Activated CD4-positive, alpha-beta T cell treated with anti-CD3 and anti-CD28 coated beads for 24 hours (primary cell): ENCODE measurements at places on chromosomes 7 and 10.

GRCh38 chr10:97333601-97334369 lies 744 bp downstream of the FRAT2 start:
- DNase-seq, result no peak

DNA sequence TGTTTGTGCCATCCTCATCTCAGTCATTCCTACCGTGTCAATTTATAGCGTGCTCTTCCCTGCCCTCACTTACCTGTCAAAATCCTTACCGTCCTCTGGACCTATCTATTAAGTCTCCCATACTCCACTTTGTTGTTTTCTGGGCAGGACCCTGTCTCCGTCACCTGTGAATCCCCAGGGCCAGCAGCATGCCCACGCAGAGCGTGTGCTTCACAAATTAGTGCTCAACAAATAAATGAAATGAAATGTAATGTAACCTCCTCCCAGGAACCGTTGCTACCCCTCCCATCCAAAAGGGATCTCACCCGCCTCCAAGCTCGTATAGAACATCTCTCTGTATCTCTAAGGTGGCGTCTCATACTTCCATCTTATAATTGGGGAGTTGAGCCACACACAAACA lies 589.9 kb upstream of the MGMT start:
- no peak for DNase-seq

GRCh38 chr10:29861811-29862505 lies 197.4 kb downstream of the JCAD start:
- DNase-seq, result no peak

- no peak for DNase-seq
Measured at GRCh38 chr10:26994743-26995142, 105.6 kb downstream of the ANKRD26 start.

DNA sequence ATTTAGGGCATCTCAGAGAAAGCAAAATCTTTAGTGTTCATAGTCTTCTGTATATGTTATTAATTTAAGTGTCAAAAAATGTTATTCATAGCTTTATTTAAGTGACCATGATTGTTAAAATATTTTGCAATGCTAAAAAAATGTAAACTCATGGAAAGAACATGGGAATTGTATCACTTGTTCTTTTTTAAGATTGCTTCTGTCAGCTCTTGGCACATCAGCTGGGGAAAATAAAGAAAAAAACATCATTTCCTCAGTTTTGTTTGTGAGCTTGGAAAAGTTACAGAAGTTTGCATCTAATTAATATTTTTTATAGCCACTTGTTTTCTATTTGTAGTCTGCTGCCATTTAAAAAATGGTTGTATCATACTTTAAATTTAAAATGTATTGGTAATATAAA lies 285.9 kb upstream of the CSTF2T start:
- no peak for DNase-seq

DNA sequence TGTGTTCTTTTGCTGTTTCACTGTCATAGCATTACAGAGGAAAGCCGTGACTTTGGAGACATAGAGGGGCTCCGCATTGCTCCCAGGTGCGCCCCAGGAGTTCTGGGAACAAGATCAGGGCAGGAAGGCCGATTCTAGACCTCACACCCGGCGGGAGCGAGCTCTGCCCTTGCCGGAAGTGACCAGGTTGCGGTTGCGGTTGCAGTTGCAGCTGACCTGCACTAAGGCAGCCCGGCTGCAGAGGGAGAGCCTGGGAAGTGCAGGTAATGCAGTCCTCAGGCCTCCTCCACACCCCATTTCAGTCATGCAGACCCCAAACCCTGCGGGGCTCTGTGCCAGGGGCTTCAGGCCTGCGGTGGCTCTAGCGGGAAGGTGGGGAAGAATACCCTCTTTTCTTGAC lies 130.0 kb upstream of the LANCL2 start:
- DNase-seq, result no peak

DNA sequence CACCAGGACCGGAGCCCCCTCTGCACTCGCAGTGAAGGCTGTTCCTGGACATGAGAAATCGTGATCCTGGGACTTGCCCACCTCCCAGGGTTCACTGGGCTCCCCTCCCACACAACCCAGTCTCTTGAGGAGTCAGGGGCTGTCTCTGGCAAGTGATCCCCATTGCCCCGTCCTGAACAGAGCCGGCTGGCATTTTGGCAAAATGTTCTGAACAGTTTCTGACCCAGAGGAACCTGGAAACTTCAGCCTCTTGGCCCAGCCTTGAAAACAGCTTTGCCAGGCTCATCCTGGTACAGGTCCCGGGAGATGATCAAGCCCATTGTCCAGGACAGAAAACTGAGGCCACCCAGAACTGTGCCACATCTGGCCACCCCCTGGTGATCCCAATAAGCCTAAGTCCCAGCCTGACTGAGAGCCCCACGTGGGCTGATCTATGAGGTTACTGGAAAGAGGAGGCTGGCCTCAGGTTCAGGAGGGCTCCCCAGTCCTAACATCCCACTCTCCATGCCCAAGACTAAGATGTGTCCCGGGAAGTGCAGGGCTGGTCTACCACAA lies 115.7 kb downstream of the OAT start:
- no peak for DNase-seq

DNA sequence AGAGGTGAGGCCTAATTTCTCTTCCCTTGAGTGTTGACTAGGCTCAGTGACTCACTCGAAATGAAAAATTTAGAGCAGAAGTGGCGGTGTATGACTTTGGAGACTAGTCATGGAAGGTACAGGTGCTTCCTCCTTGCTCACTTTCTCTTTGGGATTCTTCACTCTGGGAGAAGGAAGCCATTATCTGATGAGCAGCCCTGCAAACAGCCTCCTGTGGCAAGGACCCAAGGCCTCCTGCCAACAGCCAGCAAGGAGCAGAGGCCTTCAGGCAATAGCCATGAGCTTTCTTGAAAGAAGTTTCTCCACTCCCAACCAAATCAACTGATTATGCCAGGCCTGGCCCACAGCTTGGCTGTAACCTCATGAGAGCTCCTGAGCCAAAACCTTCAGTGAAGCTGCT lies 369.6 kb upstream of the VWC2 start:
- DNase-seq, result no peak

GRCh38 chr7:155653803-155654202 lies 9.3 kb downstream of the RBM33 start:
- DNase-seq, result no peak

DNA sequence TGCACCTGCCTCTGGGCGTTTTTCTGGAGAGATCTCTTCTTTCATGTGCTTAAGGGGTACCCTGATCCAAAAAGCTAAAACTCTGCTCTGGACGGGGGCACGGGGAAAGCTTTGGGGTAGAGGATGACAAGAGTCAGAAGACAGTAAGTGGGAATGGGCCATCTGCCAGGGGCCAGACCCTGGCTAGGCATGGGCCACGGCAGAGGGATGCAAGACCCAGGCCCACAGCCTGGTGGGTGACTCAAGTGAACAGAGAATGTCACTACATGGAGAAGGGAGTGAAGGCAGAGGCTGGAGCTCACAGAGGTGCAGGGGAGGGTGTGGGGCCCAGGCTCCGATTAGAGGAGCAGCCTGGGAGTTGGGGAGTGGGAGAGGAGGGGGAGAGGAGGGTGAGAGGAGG lies 15.3 kb downstream of the FLNC start:
- DNase-seq, result no peak

DNA sequence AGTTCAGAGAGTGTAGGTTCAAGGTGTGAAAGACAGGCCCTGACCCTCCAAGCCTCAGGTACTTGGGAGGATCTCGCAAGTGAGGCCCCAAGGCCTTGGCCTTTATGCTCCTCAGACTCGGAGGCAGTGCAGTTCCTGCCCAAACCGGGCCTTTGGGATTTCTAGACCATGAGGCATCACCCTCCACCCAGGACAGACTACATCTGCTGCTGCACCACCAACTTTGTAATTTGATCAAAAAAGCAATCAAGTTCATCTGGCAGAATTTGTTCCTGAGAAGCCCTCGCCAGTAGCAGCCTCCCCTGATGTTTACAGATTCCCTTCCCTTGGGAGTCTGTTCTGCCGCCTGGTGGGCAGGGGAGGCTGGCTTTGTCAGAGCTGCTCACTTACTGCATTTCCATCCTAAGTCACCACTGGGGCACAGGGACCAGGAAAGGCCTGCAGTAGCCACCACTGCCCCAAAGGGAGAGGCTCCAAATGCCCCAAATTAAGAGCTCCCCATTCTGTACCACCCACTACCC lies 2.1 kb downstream of the CAMK2G start:
- no peak for DNase-seq

DNA sequence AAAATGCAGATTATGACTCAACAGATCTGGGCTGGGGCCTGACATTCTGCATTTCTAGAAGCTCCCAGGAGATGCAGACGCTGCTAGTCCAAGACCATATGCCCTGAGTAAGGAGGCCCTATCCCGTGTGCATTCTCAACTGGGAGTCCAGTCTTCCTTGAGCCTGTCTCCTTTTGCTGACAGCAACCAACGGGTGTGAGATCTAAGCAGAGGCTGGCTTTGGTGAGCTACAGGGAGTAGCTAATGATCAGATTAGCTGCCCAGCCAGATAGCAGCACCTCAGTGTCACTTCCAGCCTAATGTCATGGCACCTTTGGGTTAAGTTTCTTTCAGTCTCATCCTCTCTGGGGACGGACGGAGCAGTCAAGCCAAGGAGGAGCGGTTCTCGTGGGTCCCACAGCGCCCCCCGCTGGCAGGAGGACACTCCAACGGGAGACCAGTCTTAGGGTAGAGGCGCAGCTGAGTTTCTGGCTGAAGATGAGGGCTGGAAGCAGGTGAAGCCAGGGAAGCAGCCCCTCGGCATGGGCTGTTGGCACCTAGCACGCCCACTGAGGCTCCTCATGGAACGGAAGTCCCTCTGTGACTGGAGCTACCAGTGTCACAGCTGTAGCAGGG lies 154.0 kb downstream of the CCDC3 start:
- DNase-seq, result no peak

DNA sequence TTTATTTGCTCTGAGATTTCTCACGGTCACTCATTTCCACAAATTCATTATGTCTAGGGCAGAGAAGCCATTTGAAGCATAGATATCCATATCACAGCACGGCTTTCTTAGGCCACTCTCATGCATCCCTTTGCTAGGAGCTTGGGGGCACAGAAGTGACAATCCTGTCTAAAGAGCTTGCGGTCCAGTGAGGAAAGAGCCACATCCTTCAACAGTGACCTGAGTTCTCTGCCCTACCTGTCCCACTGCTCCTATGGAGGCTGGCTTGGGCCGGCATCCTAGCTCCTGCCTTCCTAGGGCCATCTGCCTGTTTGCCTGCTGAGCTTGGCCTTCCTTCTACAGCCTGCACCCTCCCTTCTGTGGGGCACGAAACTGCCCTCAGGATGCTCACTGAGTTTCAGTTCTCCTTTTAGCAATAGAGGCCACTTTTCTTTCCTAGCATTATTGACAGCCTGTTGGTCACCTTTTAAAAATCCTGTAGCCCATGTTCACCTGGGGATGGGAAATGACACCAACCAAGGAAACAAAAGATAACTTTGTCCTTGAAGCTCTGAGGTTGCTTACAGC lies 212.1 kb upstream of the GRB10 start:
- DNase-seq, result no peak

DNA sequence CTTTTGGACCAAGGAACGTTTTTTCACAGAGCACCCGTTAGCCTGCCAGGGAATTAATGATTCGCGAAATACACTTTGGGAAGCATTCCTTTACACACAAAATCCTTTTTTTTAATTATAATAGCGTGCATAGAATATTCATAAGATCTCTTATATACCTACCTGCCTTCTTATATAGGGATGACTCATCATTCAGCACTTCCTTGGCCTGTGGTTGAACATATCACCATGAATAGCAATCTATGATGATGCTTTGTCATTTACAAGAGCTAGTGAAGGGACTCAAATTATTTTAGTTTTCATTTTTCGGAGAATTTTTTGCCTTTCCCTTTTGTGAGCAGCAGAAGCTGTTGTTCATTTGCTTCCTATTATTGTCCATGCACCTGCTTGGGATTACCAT lies 97.0 kb downstream of the CDH23 start:
- no peak for DNase-seq

DNA sequence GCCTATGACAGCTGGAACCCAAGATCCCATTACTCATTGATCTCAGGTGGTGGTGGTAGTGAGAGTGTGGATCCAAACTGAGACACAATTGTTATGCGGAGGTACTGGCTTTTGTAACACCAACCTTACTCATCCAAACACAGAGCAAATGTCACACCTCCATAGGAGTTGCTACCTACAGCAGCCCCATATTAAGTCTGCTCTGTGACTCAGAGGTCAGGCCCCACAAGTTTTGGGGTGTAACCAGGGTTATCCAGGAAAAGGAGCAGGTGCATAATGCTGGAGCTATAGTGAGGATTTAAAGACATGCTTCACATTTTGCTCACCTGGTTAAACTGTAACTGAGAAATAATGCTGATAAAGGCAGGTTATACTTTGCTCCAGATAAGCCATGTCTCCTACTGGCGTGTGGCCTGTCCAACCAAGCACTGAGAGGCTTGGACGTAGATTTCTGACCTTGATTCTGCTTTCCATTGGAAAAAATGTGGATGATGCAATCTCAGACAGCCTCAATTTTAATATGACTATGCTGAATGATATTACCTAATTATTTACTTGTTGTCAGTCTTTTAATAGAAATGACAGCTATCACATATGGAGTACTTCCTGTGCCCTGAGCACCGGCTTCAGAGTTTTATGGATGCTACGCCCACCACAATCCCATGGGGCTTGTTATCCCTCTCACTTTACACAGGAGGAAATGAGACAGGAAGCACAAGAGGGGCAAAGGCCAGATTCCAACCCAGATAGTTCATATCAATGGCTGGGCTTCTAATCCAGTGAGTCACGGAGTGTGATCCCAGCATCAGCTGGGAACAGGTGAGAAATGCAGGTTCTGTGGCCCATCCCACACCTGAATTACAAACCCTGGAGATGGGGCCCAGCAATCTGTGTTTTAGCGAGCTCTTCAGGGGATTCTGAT lies 181.3 kb downstream of the CHN2 start:
- no peak for DNase-seq

- no peak for DNase-seq
Measured at GRCh38 chr7:27112955-27113949, 10.8 kb upstream of the HOXA2 start.
